Memory B cell (primary cell): ENCODE measurements at places on chromosomes 1 and 21.

DNA sequence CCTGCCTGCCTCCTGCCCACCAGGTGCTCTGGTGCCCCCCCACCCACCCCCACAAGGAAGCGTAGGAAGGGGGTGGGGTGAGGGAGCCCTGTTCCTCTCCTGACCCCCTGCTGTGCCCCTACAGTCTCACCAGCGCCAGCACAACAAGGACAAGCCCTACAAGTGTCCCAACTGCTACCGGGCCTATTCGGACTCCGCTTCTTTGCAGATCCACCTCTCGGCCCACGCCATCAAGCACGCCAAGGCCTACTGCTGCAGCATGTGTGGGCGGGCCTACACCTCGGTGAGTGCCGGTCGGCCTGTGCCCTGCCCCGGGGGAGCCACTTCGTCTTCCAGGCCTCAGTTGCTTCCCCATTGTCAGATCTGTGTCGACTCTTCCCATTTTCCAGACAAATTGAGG is 25.9 kb downstream of the A3GALT2 start:
- DNase-seq, result no peak
- no peak overlapping the region for H3K4me3 ChIP-seq
- peaks cover 19% of the 10 kb centered on the region for H3K36me3 ChIP-seq
- H3K27ac ChIP-seq, result no peak overlapping the region
- peaks cover 8% of the 10 kb centered on the region for H3K4me1 ChIP-seq

DNA sequence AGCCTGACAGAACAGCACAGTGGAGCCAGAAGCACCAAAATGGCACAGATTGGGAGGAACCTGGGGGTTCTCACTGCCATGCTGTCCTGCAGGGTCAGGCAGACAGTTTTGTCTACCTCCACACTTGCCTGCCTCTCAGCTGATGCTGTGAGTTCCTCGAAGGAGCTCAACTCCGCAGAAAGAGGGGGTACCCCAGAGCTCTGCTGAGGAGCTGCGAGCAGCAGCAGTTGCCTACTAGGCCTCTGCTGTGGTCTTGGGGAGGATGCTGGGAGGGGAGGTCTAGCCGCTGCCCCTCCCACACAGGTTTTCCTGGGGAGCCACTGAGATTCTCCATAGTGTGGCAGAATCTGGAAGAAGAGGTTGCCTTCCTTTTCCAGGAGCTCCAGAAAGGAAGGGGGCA is 192.5 kb downstream of the FOXD2 start:
- no peak overlapping the region for H3K4me3 ChIP-seq
- peaks cover 16% of the 10 kb centered on the region for H3K27me3 ChIP-seq
- no peaks in the 10 kb centered on the region for H3K36me3 ChIP-seq

DNA sequence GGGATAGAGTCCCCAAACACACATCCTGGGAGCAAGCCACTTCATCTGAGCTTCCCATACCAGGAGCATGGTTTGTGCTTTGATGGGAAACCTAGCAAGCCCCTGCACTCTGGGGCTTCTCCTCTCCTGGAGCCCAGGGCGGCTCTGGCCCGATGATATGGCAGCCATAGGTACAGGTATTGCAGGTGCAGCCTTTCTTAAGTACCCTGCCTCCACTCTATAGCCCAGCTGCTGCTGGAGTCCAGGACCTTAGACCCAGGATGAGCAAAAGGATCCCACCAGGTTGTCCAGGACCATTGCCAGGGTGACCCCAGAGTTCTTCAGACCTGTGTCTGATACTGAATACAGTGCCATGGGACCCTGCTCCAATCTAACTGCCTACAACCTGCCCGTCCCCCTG is 4.2 kb downstream of the C1orf226 start:
- no peak overlapping the region for H3K27ac ChIP-seq
- no peaks in the 10 kb centered on the region for H3K36me3 ChIP-seq
- DNase-seq, result no peak

DNA sequence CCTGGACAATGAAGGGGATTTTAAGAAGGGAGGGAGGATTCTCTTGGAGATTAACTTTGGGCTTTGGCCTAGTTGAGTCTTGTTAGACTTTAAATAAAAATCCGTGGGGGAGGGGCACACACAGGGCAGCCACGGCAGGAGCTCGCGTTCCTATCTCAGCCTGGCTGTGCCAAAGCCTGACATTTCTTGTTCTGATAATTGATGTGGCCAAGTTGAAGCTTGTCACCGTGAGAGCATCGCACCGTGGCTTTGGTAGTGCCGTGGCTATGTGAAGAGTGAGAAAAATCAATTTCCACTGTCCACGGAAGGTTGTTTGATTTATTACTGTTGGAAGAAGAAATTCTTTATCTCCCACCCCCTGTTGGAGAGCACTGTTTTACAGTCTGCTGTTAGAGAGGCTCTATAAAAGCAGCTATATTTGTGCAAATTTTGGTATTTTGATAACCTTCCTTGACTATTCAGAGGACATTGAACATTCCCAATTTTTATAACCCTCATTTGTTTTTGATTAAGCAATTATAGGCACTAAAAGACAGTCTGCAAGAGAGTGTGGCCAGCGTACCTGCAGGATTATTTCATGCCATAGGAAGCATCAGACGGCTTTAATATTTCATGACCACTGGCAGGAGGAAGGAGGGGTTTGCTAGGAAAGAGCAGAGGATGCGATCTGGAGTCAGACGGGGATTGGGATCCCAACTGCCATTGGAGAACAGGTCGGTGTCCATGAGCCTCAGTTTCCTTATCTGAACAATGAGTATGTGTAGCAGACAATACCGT is 160.7 kb downstream of the KAZN start:
- peaks cover 3% of the 10 kb centered on the region for H3K4me1 ChIP-seq
- no peak for DNase-seq
- H3K27me3 ChIP-seq, result peaks cover 6% of the 10 kb centered on the region
- H3K36me3 ChIP-seq, result no peaks in the 10 kb centered on the region
- H3K27ac ChIP-seq, result no peak overlapping the region

GRCh38 chr1:171566467-171566866 is 55.6 kb upstream of the MYOCOS start:
- peaks cover 21% of the 10 kb centered on the region for H3K36me3 ChIP-seq
- no peaks in the 10 kb centered on the region for H3K27me3 ChIP-seq
- no peak for DNase-seq
- no peak overlapping the region for H3K27ac ChIP-seq
- no peaks in the 10 kb centered on the region for H3K4me1 ChIP-seq
- H3K4me3 ChIP-seq, result no peak overlapping the region

GRCh38 chr1:37930246-37931101 is 16.4 kb downstream of the INPP5B start:
- H3K27me3 ChIP-seq, result no peaks in the 10 kb centered on the region
- no peak for DNase-seq
- H3K4me1 ChIP-seq, result peaks cover 33% of the 10 kb centered on the region
- peaks cover 1% of the 10 kb centered on the region for H3K36me3 ChIP-seq
- H3K27ac ChIP-seq, result peak overlapping the region; percentile 51

DNA sequence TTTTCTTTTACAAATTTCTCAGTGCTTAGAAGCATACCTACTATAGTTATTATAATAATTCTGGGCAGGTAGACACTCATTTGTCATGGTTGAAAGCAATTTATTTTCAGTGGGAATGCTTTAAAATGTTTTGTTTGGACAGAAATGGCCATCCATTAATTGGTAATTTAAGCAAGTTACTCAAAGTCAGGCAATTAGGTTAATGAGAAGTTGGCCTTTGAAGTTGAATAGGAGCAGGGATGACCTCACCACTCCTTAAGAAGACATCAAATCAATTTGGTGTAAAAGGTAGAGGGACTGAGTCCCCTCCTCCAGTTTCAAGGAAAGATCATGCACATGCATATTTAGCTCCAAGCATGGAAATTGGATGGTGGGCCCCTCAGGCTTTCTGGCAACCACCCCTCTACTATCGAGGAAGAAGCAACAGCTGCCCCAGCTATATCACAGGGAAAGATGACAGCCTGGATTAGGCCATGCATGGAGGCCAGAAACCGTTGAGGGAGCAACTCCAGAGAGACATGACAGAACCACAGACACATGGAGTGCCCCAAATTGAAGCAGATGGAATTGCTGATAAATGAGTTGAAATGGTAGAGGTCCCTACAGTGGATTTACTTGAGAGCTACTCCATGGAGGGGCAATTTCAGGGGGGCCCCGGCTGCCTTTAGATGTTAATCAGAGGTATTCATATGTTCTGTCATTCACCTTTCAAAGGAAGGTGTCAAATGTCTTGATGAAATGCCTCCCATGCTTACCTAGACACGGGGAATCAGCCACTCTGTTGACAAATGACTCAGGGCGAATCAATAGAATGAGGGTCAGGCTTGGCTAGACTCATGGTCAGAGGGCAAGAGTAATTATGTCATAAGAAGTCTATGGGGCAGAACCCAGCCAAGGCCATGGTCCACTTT is 26.7 kb downstream of the HLX start:
- H3K4me3 ChIP-seq, result no peak overlapping the region
- peaks cover 9% of the 10 kb centered on the region for H3K4me1 ChIP-seq
- no peaks in the 10 kb centered on the region for H3K36me3 ChIP-seq
- DNase-seq, result no peak
- no peak overlapping the region for H3K27ac ChIP-seq

- H3K27ac ChIP-seq, result no peak overlapping the region
- no peak overlapping the region for H3K4me3 ChIP-seq
- H3K27me3 ChIP-seq, result no peaks in the 10 kb centered on the region
- H3K4me1 ChIP-seq, result no peaks in the 10 kb centered on the region
- peaks cover 20% of the 10 kb centered on the region for H3K36me3 ChIP-seq
Observed at GRCh38 chr1:223784541-223784940, 61.2 kb downstream of the TP53BP2 start.

DNA sequence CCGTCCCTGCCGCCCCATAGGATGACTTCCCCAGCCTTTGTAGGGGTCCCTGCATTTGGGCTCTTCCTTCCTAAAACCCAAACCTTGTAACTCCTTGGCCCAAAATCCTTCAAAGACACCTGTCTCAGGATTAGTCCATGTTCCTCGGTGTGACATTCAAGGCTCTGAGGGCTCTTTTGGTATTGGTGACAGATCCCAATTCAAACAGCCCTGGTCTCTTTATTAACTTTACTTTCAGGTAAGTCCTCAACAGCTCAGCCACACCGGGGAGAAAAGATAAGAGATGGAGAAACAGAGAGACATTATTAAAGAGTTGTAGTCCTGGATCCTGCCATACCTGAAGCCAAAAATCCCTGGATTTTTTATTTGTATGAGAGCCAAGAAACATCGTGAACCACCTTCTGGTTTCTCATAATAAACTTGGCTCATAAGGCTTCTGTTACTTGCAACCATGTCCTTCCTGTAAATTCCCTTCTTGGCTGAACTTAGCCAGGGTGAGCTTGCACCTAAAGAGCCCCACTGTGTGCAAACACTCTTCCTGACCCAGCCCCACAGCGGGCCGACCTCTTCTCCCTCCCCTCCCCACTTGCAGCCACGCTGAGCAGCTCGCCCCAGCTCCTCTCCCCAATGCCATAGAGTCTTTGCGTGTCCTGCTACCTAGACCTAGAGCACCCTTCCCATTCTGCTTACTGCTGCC is 7.9 kb upstream of the MATN1 start:
- peak overlapping the region; percentile 96 for H3K27ac ChIP-seq
- H3K36me3 ChIP-seq, result peaks cover 28% of the 10 kb centered on the region
- DNase-seq, result no peak
- peak overlapping the region; percentile 78 for H3K4me3 ChIP-seq
- H3K4me1 ChIP-seq, result peaks cover 40% of the 10 kb centered on the region
- H3K27me3 ChIP-seq, result no peaks in the 10 kb centered on the region

DNA sequence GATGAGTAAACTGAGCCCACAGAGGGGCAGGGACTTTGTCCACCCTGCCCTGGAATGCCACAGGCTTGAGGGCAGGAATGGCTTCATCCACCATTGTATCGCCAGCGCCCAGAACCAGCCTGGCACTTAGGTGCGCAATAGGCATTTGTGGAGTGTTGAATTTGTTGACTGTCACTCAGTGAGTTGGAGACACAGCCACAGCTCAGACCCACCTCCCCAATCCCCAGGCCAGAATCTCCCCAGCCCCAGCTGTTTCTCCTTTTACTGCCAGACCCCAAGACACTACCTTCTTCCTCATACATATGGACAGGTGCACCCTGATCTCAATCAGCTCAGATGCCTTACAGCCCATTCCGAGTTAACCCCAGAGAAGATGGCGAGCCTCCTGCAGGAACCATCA is 674.5 kb downstream of the MATN1 start:
- H3K27ac ChIP-seq, result no peak overlapping the region
- no peak overlapping the region for H3K4me3 ChIP-seq
- no peaks in the 10 kb centered on the region for H3K36me3 ChIP-seq
- no peak for DNase-seq
- H3K27me3 ChIP-seq, result peaks cover 13% of the 10 kb centered on the region

GRCh38 chr1:175478217-175478616 is 265.2 kb downstream of the TNR start:
- H3K36me3 ChIP-seq, result no peaks in the 10 kb centered on the region
- DNase-seq, result no peak
- H3K27ac ChIP-seq, result no peak overlapping the region
- no peak overlapping the region for H3K4me3 ChIP-seq
- H3K4me1 ChIP-seq, result peaks cover 7% of the 10 kb centered on the region
- no peaks in the 10 kb centered on the region for H3K27me3 ChIP-seq

DNA sequence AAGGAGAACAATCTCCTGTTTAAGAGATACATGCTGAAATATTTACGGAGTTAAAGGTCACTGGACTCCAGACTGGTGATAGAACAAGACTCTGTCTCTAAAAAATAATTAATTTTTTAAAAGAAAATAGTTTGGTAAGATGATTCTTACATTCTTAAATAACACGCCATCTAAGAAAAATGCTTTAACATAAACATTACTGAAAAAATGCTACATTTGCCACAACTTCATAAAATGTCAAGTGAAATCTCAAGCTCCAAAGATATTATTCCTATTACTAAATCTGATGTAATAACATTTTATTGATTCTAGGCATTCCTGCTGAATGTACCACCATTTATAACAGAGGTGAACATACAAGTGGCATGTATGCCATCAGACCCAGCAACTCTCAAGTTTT is 4.1 kb downstream of the ANGPTL3 start:
- no peak for DNase-seq
- H3K4me1 ChIP-seq, result peaks cover 3% of the 10 kb centered on the region
- peaks cover 4% of the 10 kb centered on the region for H3K36me3 ChIP-seq

DNA sequence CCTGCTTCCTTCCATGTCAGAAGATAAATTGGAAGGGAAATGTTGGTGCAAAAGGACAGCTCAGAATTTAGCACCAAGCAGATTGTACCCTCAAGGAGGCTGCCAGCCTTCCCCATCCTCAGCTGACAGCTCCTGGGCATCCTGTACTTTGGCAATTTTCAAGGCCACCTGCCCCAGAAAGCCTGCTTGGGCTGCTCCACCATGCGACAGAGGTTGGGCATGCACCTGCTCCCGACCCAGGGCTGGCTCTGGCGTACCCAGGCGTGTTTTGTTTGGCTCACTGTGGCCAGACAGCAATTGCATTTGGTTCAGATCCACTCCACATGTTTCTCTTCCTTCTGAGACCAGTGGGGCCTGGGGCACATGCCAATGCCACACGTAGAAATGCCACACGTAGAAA is 547.8 kb downstream of the NPHP4 start:
- no peak overlapping the region for H3K4me3 ChIP-seq
- no peak for DNase-seq
- peaks cover 3% of the 10 kb centered on the region for H3K27me3 ChIP-seq
- no peaks in the 10 kb centered on the region for H3K36me3 ChIP-seq

DNA sequence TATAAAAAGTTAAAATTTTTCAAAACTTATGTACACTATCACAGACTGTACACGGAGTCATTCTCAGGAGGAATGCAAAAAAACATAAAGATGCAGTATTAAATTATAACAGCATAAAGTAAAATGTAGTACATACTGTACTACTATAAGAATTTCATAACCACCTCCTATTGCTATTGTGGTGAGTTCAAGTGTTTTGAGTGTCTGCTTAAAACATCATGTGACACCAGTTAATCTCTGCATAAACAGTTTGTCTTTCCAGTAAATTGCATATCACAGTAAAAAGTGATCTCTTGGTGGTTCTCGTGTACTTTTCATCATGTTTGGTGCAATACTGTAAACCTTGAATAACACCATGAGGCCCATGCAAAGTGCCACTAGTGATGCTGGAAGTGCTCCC is 45.2 kb downstream of the SDCCAG8 start:
- H3K27ac ChIP-seq, result no peak overlapping the region
- H3K27me3 ChIP-seq, result no peaks in the 10 kb centered on the region
- peaks cover 42% of the 10 kb centered on the region for H3K36me3 ChIP-seq
- DNase-seq, result no peak
- no peak overlapping the region for H3K4me3 ChIP-seq
- peaks cover 4% of the 10 kb centered on the region for H3K4me1 ChIP-seq
